ENCODE measurements at places on chromosomes 3 and 15.
A peak's percentile ranks its signal among the peaks of the same experiment; 100 is the strongest.

- DNase-seq, result no peak
Observed at GRCh38 chr15:85710340-85710842, 84.3 kb downstream of the KLHL25 start.

DNA sequence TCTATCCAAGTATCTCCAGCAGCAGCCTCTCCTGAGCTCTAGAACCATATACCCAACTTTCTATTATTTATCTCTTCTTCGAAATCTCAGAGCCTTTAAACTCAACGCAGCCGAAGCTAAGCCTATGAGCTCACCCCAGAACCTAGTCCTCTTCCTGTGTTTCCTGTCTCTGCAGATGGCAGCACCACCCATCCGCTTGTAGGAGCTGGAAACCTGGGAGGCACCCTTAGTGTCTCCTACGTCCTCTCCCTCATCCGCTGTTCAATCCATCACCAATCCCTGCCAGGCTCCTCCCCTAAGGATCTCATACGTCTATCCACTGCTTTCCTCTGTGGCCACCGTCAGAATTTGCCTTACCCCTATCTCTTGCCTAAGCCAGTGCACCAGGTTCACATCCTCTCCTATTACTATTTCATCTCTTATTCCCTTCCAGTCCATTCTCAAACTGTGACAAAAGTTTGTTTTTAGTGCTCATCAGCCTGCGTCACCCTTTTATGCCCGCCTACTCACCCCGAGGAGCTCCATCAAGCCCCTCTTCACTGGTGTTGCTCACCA is 9.6 kb downstream of the VGLL4 start:
- DNase-seq, result no peak

DNA sequence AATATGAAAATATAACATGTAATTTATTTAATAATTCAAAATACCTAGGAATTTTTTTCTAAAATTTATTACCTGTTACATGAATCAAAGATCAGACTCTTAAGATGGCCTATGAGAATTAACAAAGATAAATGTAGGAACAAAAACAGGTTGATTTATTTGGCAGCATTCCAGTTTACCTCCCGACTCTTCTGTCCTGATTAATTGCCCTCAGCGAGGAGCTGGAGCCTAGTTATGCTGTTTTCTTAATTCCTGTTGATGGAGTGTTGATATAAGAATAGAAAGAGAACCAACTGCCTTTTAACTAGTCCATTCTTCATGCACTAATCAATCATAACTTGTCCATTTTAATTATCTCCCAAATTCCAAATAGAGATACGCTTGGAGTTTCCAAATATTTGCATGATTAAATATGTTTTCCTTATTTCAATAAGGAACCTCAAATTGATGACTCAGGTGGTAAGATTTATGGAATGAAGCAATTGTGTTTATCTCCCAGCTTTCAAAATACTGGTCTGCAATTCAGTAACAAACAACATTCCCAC is 10.6 kb upstream of the CPB1 start:
- no peak for DNase-seq

DNA sequence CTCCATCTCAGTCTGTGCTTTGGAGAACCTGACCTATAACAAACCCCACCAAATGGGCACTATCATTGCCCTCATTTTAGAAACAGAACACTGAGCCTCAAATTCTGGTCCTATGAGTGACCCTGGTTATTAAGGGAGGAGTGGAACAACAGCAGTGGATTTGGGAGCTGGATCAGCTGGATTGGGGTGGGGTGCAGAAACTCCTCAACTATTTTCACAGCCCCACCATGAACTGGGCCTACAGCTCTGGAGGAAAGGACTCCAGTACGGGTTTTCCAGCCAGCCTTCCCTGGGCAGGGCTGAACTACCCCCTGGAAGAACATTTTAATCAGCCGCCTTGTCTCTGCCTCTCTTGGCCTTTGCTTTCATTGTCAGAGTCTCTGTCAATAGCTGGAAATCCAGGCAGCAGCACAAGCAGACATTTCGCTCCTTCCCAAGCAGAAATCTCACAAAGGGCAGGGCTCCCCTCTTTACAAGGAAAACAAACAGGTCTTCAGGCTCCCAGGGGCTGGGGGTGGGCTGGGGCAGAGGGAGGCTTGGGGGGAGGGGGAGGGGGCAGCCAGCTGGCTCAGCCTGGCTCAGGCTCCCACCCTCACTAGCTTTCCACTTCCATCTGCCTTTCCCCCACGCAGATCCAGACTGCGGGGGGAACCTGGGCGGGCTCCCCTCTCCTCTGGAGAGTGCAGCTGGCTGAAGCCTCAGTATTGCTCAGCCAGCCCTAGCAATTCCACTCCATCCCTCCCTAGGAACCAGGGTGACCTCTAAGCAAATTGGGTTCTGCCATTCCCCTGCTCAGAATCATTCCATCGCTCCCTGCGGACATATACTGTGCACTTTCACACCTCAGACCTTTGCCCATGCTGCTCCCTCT is 13.7 kb upstream of the TLE3 start:
- peak; percentile 46 for DNase-seq

GRCh38 chr3:177751770-177752169 is 554.5 kb upstream of the TBL1XR1 start:
- DNase-seq, result no peak

DNA sequence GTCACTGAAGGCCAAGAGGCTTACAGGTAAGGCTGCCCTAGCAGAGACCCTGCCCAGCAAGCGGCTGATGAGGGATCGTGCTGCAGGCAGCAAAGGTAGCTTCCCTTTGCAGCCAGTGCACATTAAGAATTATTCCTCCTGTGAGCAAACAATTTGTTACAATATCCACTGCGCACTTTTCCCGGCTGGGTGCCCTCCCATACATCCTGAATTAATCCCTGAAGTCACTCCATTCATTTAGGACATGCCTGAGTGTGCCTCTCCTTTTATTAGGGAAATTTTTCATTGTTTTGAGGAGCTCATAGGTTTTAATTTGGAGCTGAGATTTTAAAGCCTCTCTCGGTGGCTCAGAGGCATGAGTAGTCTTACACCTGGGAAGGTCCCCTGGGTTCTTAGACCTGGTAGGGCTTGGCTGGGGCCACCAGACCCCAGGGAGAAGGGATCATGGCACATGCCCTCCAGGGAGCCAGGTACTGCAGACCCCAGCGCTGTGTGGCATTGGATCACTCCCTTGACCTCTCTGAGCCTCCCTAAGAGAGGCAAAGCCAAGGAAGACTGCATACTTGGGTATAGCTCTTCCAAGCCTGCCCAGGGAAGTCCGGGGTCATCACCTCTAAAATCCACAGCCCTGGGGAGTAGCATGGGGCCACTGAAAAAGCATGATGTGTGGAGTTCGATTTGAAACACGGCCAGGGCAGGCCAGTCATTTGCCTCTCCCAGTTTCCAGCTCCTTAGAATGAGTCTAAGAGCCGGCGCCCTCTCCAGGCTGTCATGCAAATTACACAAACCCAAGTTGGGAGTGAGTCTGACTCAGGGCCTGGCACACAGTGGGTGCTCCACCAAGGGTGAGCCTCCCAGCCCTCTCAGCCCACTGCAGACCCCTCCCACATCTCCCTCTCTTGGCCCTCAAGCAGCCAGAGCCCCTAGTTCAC is 151.9 kb upstream of the LINGO1 start:
- no peak for DNase-seq

- no peak for DNase-seq
Observed at GRCh38 chr3:30317561-30317960, 288.8 kb upstream of the TGFBR2 start.

GRCh38 chr3:122890077-122890719 is 95.3 kb downstream of the SLC49A4 start:
- DNase-seq, result peak; percentile 38

DNA sequence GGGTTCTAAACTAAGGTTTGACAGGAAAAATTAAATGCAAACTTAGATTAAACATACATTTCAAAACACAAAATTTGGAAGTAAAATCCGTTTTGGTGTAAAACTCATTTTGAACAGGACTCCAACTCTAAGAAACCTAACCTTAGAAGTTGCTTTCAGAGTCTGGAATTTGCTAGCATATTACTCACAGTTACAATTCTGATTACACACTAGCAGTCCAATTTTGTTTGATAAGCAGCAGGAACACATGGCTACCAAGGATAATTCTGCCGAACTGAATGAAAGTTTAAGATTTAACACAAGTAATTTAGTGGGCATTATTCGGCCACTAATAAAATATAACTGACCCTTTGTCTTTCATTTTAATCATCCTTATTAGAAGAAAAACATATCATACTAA is 49.6 kb downstream of the FRMD5 start:
- DNase-seq, result no peak

DNA sequence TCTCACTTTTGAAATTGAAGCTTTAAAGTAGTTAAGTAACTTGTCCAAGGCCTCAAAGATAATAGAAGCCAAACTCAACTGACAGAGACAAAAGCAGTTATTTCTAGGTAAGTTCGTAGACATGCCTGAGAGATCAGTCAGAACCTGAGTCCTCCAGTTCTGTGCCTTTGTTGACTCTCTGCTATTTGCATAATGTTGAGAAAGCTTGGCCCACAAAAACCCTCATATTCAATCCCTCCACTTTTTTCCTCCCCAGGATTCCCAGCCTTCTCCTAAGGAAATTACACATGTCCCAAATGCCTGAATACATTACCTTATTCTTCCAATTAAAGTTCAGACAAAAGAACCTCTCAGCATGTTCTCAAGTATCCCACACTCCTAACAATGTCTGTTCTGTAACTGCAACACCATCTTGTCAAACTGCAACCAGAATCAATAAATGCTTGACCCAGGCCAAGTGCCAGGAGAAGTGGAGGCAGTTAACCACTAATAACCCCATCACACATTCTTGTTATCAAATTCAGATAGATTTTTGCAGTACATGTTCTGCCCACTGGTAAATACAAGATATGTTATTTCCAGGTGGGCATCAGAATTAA is 217.8 kb downstream of the LRRC3B start:
- no peak for DNase-seq

- DNase-seq, result no peak
Observed at GRCh38 chr3:153783106-153783505, 338.1 kb upstream of the ARHGEF26 start.

GRCh38 chr15:91553196-91553854 is 300.2 kb upstream of the SLCO3A1 start:
- no peak for DNase-seq

DNA sequence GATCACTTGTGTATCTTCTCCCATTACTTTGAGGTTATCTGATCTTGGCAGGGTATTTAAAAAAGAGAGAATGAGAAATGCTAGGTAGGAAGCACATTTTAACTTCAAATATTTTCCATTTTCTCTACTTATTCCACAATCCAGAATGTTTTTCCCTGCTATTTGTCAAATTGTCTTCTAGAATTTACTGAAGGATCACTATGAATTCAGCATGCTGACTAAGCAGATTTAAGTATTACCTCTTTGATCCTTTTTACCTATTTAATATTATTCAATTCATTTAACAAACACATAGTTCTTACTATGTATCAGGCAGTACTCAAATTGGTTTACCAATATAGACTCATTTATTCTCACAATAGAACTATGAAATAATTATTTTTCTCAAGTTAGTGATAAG is 463.4 kb upstream of the ARL6 start:
- DNase-seq, result no peak

- DNase-seq, result no peak
Observed at GRCh38 chr3:107596639-107597038, 73.9 kb downstream of the BBX start.
